ENCODE measurements at places on chromosomes 16 and 17.

DNA sequence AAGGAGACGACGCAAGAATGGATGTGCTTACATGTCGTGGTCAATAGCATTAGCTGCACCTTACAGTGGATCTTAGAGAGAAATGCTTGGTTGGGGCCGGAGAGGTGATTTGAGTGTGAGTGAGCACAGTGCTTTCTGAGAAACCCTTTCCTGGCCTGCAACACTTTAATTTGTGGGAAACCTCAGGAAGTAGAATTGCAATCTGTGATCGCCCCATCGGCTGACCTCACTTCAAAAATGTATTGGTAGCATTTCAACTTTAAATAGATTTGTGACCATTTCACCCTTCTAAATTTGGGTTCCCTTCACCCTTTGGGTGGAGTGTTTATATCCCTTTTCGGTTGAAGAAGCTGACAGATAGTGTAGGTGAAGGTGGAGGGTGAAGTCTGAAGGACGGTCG, 13.2 kb downstream of the PRKCB start:
- no peak for DNase-seq

DNA sequence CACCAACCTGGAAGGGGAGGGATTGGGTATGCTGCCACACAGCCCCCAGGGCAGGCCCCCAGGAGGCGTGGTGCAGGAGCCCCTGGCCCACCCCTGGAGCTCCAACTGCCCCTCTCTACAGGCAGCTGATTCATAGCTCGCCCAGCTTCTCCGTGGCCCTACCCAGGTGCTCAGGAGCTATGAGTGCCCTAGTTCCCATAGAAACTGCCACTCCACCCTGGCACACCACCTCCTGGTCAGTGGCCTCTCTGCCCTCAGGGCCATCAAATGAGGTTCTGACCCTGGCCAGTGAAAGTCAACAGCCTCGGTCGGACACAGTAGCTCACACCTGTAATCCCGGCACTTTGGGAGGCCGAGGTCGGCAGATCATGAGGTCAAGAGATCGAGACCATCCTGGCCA, 18.0 kb downstream of the CNGB1 start:
- no peak for DNase-seq

DNA sequence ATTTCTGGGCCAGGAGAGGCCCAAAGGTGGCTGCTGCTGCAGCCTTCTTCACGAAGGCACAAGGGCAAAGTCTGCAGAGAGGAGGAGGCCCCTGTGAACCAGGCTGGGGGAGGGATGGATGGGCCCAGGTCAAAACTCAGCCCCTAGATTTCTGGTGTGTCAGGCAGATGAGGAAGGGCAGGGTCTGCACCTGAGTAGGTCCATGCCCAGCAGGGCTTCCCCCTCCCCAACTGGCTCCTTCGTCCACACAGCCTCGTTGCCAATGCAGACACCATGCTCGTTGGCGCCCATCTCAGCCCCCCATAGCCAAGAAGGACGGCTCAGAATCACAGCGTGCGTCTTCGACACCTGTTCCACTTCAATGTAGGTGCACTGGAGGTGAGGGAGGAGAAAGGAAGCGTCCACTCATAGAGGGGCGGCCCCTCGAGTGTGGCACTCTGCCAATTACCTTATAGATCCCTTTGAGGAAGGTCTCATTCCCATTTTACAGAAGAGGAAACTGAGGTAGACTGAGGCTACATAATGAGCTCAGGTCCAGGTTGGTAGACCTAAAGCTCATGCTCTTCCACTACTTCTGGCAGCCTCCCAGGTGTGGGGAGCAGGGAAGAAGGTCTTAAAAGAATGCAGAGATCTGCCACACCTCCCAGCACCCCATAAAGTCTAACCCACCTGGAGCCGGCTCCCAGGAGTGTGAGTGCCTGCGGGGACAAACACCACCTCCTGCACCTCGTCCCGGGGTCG, 902 bp downstream of the SCRN2 start:
- DNase-seq, result no peak

DNA sequence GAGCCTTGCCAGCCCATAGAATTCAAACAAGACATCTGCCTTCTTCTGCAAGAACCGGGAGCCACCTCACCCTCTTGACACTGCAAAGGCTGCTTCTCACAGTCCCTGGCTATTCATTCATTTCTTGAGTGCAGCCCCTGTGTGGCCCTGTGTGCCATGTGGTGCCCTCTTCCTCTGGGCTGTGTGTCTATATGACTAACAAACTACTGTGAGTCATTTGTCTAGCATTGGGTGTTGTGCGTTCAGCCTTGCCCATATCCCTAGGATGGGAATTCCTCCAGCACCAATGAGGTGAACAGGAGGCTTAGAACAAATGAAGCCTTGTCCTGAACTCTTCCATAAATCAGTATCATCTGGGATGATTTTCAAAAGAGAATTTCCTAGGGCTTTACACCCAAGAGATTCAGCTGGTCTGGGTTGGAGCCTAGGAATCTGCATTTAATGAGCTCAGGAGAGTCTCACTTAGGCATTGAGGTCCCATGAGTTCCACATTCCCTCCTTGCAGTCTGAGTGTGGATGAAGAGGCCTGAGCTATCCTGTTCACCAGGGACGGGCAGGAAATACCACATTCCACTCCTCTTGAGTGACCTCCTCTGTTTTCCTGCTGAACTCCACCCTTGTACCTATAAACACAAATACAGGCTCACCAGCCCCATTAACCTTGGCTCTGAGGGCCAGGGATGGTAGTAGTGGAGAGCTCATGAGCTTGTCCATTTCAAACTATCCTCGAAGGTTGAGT, 308.7 kb upstream of the N4BP1 start:
- no peak for DNase-seq

DNA sequence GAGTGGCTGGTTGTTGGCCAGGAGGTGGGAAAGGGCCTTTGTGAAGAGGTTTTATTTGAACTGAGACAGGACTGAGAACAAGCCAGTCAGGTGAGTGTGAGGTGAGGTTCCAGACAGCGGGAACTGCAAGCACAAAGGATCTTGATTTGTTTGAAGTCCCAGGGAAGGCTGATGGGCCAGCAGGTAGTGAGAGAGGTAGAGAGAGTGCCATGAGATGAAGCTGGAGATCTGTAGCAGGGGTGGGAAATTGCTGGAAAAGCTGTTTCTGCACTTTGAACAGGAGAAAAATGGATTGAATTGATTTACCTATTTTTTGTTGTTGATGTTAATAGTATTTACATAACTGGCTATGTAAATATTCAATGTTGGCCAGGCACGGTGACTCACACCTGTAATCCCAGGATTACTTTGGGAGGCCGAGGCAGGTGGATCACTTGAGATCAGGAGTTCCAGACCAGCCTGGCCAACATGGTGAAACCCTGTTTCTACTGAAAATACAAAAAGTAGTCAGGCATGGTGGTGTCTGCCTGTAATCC, 7.7 kb upstream of the DCTPP1 start:
- no peak for DNase-seq

- DNase-seq, result no peak
Measured at GRCh38 chr17:73901661-73902415, 257.6 kb upstream of the SDK2 start.

Measured in T-helper 22 cell (primary cell).